ENCODE measurements at places on chromosomes 6 and 20. TPM values are rescaled to one million over a fixed set of nuclear protein-coding genes. Genes with fewer than 3 reads are reported as not detected.

- DNase-seq: peak; percentile 19
Observed at GRCh38 chr6:41463062-41463930, 82.9 kb upstream of the FOXP4 start.

The MDFI gene
- total RNA-seq: 205 TPM

DNA sequence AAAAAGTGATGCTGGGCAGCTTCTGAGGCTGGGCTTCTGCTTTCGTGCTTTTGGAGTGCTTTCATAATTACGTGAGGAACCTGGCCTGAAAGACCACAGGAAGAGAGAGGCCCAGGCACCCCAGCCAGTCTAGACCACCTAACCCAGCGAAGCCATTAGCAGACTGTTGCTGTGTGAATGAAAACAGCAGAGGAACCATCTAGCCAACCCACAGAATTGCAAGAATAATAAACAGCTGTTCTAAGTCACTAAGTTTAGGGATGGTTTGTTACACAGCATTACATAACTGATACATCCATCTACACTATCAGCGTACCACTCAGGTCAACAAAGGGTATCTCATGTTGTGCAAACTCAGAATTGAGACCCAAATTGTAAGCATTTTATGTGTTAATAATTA is 34.5 kb downstream of the FGD2 start:
- DNase-seq: no peak

The XKR7 gene
- 0.73 TPM for total RNA-seq

The ATAT1 gene
- total RNA-seq: 13.1 TPM

GRCh38 chr6:160959726-160960435 is 31.7 kb upstream of the MAP3K4 start:
- DNase-seq: peak; percentile 33

DNA sequence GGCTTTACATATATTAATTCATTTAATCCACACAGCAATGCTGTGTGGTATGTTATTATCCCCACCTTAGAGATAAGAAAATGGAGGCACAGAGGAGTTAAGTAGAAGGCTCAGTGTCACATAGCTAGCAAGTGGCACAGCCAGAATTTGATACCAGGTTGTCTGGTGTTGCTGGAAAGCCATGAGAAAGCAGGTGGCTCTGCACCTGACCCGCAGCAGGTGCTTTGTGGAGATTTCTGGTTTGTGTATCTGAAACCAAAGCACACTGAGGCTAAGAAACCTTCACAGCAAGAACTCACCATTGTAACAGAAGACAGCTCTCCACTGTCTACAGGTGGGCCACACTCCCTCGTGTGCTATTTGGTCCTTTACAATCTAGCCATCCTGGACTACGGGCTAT is 7.5 kb downstream of the ELMO2 start:
- DNase-seq: no peak

The DTD1 gene
- total RNA-seq: 54.2 TPM

GRCh38 chr6:27922949-27923348 is 10.8 kb upstream of the OR2B2 start:
- DNase-seq: no peak

GRCh38 chr6:12012558-12013306 is 620 bp downstream of the HIVEP1 start:
- DNase-seq: peak; percentile 84

The SPATS1 gene
- total RNA-seq: not detected
